Neural progenitor cell (in vitro differentiated cells): ENCODE measurements at places on chromosomes 1 and 21.

GRCh38 chr1:231618609-231619256 is 7.9 kb upstream of the DISC1 start:
- DNase-seq = no peak

DNA sequence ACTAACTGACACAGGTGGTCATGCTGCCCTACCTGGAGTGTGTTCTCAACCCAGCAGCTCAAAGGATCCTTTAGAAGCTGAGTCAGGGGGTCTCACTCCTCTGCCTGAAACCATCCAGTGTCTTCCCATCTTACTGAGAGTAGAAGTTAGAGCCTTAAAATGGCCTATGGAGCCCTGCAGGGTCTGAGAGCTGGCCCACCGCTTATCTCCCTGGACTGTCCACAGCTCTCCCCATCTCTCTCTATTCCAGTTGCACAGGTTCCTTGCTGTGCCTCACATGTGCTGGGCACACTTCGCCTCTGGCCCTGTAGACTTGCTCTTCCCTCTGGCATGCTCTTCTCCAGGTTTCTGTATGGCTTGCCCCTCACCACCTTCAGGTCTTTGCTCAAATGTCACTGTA is 148.6 kb upstream of the CACNA1E start:
- DNase-seq = no peak

GRCh38 chr21:29133796-29134195 is 3.4 kb downstream of the MAP3K7CL start:
- DNase-seq = peak; percentile 22

DNA sequence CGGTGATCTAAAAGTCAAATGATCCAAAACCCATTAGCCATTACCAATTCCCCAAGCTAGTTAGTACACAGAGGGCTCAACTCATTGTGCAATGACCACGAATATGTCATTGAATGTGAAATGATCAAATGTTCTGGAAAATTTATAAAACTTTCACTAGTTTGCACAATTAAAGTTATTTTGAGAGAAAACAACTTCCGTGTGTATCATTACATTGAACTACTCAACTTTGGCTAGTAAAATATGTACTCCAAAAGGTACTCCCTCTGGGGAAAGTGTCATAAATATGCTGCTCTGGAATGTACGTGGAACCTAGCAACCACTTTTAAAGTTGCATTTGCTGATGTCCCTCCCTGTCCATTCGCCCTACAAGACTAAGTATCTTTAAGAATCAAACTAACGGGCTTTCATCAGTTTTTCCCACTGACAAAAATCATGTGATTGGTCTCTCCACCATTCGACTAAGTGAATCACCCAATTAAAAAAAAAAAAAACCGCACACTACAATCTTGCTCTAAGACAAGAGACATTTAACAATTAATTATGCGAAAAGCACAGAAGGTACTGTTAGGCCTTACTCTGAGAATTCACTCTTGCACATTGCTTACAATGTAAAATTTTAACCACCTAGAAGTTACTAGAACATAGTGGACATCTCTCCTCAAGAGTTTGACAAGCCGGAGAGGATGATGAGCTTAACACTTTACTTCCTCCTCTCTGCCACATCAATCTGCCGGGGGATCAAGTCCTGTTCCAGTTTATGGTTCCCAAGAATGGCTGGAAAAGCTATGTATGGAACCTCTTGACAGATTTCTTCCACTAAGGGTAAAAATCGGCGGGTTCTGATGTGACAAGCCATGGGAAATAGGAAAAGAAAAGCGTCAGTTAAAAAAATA is 1.2 kb downstream of the ACBD3 start:
- DNase-seq = no peak

DNA sequence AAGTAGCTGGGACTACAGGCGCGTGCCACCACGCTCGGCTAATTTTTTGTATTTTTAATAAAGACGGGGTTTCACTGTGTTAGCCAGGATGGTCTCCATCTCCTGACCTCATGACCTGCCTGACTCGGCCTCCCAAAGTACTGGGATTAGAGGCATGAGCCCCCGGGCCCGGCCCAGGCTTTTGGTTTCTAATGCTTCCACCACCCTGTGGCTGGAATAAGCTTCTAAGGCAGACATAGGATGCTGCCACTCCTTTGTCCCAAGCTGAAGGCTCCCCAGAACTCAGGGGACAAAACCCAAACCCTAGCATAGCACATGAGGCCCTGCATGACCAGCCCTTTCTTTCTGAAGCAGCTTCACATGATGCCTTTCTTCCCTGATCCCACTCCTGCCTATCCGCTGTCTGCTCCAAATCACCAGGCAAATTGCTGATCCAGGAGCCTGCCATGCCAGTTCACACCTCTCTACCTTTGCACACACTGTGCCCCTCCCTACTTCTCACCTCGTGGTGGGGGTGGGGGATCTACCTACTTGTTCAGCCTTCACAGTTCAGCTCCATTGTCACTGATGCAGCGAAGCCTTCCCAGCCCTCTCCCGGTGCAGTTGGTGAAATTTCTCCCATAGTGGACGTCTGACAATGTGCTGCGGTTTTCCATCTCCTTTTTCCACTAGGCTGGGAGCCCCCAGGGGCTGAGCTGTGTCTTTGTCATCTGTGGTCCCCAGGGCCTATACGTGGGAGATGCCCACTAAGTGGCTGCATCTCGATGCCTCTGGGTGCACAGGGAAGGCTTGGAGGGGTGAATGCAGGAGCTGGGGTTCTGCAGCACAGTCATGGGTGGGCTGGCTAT is 6.9 kb downstream of the PTPRU start:
- no peak for DNase-seq

DNA sequence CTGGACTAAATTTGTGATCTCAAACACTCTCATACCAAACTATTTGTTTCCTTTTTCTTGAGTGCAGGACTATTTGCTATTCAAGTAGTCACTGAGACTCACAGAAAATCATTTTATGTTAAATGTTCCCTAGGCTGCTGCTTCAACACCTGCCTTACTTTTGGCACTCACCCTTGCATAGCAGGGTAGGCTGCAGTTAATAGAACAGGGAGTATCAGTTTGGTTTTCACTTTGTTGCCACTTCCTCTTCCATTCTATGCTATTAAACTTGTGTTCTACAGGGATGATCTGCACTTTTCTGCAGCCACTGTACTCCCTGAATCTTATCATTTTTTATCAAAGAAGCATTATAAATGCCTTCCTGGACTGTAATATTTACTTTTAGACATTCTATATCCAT is 148.7 kb upstream of the PRMT6 start:
- no peak for DNase-seq

DNA sequence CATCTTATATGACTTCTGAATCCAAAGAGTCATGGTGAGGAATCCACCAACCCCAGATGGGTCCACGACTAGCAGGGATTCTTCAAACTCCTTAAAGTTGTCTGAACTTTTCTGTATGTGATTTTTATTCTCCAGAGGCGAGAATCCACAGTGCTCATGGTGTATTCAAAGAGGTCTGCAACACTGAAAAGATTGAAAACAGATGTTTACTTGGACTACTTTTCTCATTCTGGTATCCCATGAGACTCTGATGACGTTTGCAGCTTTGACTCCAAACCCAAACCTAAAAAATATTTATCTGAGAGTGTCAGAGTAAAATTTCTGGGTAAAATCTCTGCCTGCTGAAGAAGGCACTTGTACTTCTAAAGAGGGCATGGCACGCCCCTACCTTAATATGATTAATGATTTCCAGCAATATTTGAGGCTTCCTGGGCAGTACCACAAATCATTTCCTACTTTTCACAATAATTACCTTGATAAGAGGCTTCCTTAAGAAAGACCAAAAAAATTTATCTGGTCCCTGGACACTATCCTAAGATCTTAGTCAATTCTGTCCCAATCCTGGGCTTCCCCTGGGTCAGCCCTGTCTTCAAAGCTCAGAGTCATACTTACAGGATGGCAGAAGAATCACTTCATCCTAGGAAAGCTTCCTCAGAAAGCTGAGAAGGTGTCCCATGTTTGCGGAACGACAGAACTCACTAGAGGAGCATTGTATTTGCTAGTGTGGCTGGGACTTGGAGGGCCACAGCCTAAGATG is 76.5 kb upstream of the MAP10 start:
- no peak for DNase-seq

- no peak for DNase-seq
Observed at GRCh38 chr1:31902510-31902860, 35.7 kb downstream of the PTP4A2 start.

DNA sequence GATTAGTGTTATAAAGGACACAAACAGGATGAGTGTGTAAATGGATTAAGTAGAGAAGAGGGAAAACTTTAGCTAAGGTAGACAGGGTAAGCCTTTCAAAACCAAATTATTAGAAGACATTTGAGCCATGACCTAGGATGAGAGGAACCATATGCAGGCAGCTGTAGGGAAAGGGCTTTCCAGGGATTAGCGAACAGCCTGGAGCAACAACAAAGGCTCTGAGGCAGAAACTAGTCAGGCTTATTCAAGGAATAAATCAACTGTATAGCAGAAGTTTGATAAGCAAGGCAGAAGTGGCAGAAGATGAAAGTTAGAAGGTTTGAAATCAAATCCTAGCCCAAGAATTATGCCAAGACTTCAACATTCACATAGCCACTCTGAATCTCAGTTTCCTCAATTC is 21.3 kb downstream of the AIDA start:
- no peak for DNase-seq

DNA sequence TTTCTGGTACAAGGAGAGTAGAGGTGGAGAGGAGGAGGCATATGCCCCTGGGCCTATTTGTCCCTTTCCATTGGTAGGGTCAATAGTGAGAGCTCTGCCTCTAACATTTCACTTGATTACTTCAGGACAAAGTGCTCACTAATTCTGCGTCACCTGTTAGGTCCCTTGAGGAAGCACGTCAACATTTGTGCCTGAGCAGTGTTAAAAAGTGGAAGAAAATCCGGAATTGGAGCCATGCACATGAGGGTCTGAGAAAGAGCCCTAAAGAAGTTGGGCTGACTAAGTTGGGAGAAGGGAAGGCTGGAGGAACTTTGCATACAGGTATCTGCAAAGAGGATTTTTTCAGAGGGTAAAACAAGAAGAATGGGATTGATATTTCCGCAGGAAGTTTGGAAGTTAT is 1.9 kb downstream of the SLC25A44 start:
- no peak for DNase-seq

DNA sequence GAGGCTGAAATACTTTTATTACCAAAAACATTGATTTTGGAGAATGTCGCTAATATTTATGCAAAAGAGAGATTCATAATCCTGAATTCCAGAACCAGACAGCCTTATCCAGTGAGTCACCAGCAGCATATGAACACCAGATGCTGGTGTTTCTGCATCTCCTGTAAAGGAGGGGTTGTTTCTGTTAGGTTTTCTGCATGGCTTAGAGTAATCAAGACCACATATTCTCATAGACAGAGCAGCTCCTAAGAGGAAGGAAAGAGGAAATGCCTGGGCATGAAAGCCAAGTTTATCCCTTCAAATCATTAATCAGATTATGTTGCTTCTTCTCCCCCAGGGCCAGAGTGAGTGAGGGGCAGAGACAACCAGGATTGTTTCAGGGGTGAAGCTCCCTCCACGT is 86.2 kb downstream of the NGF start:
- DNase-seq = no peak

- DNase-seq = no peak
Observed at GRCh38 chr1:240173836-240174235, 82.2 kb downstream of the FMN2 start.

- DNase-seq = no peak
Observed at GRCh38 chr1:17744666-17745478, 10.3 kb upstream of the ACTL8 start.

DNA sequence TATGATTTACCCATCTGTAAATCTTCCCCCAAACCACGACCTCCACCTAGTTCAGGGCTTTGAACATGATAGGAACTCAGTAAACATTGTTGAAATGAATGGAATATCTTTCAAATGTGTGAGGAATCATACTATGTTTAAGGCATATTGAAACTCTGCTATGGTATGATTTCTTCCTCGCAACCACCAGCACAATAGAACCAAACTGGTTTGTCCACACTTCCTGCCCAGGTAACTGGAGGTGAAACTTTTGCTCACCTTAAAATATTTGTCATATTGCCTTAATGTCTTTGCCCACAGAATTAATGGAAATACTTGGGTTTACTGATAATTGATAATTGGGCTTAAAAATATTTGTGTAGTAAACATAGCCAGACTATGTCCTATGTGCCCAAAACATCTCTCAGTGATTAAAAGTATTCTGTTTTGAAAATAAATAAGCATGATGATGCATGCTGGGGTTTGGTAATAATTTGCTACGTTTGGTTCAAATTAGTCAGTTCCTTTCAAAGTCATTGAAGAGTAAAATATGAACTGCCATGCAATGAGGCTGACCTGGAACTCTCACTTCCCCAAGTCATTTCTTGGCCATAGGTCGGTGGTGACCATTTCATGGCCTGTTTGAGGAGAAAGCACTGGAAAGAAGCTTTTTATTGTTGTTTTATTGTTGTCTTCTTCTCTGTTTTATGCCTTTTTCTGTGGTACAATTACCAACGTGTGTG is 73.3 kb downstream of the TNFSF18 start:
- no peak for DNase-seq

- DNase-seq = no peak
Observed at GRCh38 chr1:92123868-92124267, 43.7 kb downstream of the BTBD8 start.

DNA sequence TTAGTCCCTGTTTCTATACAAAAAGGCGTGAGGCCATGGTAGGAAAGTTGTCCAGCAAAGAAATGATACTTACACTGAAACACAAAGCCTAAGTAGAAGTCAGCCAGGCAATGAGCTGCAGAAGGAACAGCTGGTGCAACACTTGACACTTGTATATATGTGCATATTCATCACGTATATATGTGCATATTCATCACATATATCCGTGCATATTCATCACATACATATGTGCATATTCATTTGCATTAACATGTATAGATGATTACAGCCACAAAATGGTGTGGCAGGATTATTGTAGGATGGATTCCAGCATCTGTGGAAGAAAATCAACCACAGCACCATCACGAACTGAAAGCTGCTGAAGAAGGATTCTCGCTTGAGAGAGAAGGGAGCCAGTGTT is 189.0 kb upstream of the RGS18 start:
- DNase-seq = no peak

DNA sequence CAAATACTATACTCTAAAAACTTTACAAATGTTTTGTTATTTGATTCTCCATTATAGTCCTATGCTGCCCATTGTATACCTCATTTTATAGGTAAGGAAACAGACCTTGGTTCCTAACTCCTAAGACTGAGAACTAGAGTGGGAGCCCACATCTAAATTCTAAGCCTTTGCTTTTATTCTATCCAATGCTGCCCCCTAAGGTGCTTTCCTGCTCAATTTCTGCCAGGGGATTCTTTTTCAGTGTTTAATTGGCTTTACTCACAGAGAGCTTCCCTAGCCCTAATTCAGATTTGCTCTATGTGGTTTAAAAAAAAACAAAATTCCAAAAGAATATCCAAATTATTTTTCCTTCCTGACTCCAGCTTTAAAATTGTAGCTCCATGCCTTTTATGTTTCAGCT is 64.5 kb downstream of the KIF14 start:
- peak; percentile 41 for DNase-seq

GRCh38 chr1:16063921-16064320 is 9.5 kb downstream of the FAM131C start:
- DNase-seq = no peak
